ENCODE measurements at places on chromosomes 1 and 21. TPM values are rescaled to one million over a fixed set of nuclear protein-coding genes. Genes with fewer than 3 reads are reported as not detected.

DNA sequence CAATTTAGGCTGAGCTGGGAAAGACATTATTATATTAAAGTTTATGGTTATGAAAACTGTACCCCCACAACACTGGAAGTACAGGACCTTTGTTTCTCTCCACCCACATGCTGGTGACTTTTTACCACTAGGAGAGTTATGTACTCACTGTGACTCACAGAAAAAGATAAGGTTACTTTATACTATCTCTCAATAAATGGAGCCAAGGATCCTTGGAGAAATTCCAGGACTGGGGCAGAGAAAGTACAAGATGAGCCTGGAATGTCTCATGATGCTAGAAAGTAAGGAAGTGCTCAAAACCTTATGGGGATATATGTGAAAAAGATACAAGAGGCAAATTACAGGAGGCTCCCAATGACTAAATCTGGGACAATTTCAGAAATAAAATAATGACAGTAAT lies 63.9 kb upstream of the C1orf105 start:
- DNase-seq: peak; percentile 44

- no peak for DNase-seq
These were observed 586.3 kb downstream of the LRRIQ3 start for GRCh38 chr1:73611681-73612080.

GRCh38 chr1:152220166-152221163 lies 3.5 kb downstream of the HRNR start:
- DNase-seq: no peak

DNA sequence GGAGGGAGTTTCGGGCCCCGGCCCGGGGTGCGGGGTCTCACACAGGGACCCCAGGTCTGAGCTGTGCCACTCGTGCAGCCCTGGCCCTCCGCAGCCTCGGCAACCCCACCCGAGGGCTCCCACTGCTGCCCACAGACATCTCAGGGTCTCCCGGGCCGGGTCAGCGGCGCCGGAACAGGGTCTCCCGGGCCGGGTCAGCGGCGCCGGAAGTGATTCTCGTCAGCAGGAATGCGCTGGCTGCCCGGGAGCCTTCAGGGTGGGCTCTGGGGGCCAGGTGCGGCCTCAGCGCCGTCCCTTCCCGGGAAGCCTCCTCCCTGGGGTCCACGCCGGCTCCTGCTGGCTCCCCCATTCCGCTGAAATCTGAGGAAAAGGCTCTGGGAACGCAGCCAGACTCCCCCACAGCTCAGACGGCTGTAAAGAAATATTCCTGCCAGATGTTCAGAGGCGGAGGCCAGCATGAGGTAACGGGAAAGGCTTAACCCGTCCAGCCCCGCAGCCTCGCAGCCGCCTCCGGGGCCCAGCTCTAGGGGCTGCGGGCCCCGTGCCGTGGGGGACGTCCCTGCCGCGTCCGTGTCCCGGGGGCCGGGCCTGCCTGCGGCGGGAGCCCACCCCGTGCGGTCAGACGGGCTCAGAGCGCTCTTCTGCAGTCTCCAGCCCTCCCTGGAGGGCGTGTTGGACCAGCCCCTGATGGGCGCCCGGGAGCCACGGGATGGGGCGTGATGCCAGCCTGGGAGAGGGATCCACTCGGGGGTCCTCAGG lies 8.7 kb upstream of the COL6A1 start:
- no peak for DNase-seq

GRCh38 chr1:41723786-41724185 lies 194.9 kb downstream of the HIVEP3 start:
- no peak for DNase-seq

Gene SEMA4A
- polyA plus RNA-seq: 0.09 TPM

DNA sequence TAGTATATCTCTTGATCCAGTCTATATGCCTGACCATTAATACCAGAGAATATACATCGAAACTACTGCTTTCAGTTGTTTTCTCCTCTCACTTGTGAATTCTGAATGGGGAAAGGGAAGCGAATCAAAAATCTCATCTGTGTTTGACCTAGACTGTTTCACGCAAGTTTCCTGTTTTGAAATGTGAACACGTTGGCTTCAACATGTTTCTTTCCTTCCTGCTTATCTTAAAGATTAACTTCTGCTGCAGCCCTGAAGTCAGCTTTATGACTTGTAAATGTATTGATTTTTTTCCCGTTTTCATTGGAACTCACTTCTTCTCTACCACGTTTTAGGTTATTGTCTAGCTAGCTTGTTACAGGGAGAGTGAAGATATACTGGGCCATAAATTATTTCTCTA lies 49.9 kb downstream of the SNX27 start:
- DNase-seq: no peak

DNA sequence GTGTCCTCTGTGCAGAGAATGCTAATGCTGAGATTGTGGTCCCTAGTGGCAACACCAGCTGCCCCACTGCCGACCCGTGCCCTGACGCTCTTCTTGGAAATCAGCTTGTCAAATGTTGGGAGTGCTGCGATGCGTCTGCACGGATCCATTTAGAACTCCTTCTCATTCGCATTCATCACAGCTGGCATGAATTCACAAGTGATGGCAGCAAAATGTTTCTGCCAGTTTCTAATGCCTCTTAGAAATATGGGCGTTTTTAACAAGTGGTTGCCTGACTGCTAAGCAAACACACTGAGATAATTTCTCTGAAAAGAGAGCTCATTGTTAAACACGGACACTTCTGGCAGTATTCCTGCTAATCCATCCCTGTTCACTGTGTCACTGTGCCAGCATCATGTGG lies 131.9 kb upstream of the KCNJ6 start:
- no peak for DNase-seq

DNA sequence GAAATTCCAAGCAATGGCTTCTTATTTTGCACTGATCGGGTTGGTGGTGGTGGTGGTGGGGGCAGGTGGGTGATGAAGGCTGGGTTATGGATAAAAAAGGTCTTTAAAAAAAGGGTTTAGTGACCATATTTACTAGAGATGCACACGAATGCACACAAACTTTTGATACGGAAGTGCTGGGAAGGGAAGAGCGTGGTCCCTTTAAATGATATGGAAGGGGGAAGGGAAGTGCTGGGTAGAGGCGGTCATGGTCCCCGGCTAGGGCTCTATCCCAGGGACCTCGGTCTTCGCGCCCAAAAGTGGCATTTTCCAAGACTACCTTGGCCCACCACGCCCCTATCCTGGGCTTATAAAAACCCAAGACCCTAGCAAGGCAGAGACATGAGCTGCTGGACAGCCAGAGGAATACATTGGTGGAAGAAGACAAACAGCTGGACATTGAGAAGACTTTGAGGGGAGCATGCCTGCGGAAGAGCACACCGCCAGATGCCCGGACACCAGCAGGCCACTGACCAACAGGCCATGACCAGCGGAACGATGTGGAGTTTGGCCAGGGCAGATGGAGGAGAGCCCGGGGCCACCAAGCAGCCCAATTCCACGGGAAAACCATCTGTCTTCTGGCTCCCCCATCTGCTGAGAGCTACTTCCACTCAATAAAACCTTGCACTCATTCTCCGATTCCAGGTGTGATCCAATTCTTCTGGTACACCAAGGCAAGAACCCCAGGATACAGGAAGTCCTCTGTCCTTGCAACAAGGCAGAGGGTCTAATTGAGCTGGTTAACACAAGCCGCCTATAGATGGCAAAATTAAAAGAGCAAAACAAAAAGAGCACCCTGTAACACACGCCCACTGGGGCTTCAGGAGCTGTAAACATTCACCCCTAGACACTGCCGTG lies 1720.2 kb downstream of the MRPL39 start:
- DNase-seq: no peak

- DNase-seq: no peak
These were observed 22.8 kb upstream of the TIAM1 start for GRCh38 chr21:31366825-31367224.
